T-helper 2 cell treated with Interferon-gamma antibody and Interleukin-4, amounts not matched to agents 100 ng/mL and 5 ng/mL, for 36 hours (primary cell): ENCODE measurements at places on chromosomes 6 and 20. TPM values are rescaled to one million over a fixed set of nuclear protein-coding genes. Genes with fewer than 3 reads are reported as not detected.

The ZNF311 gene
- 0.66 and 0.77 TPM in 2 replicates for total RNA-seq

The COX4I2 gene
- not detected in 2 replicates for total RNA-seq

The RAB32 gene
- 0.70 and 0.82 TPM in 2 replicates for total RNA-seq

The CRYBG1 gene
- 29.1 and 29.8 TPM in 2 replicates for total RNA-seq

The LCA5 gene
- total RNA-seq, result 0.07 and 0.09 TPM in 2 replicates

The SLC17A1 gene
- not detected in 2 replicates for total RNA-seq

The TRIM10 gene
- 0.05 TPM in 1 of 2 replicates, not detected in the other for total RNA-seq

The PRDM13 gene
- total RNA-seq, result not detected in 2 replicates

The UNC5CL gene
- 1.2 and 1.3 TPM in 2 replicates for total RNA-seq

The COL21A1 gene
- total RNA-seq, result not detected in 2 replicates

The ZFP57 gene
- 2.1 and 2.3 TPM in 2 replicates for total RNA-seq

The IPCEF1 gene
- total RNA-seq, result 9.5 and 10.2 TPM in 2 replicates

The ID1 gene
- 0.18 and 0.59 TPM in 2 replicates for total RNA-seq

The TGM3 gene
- not detected in 2 replicates for total RNA-seq

The DLK2 gene
- total RNA-seq, result 0.20 and 0.45 TPM in 2 replicates

The BACH2 gene
- 33.2 and 35.2 TPM in 2 replicates for total RNA-seq

The MLIP gene
- not detected in 2 replicates for total RNA-seq

The BPIFB2 gene
- total RNA-seq, result not detected in 2 replicates

The OPRM1 gene
- total RNA-seq, result not detected in 2 replicates

The PRRC2A gene
- 236 and 240 TPM in 2 replicates for total RNA-seq

The GJA1 gene
- 0.07 TPM in 1 of 2 replicates, not detected in the other for total RNA-seq

The CNKSR3 gene
- total RNA-seq, result not detected in 2 replicates

The C6orf141 gene
- total RNA-seq, result 0.39 and 0.55 TPM in 2 replicates

The ULBP1 gene
- 0.27 and 0.39 TPM in 2 replicates for total RNA-seq

The FOXA2 gene
- total RNA-seq, result not detected in 2 replicates

The MUCL3 gene
- not detected in 2 replicates for total RNA-seq

The OVOL2 gene
- not detected in 2 replicates for total RNA-seq

The TRDN gene
- total RNA-seq, result not detected in 2 replicates

The IRF4 gene
- 177 and 182 TPM in 2 replicates for total RNA-seq

The TINAG gene
- not detected in 2 replicates for total RNA-seq

The BPI gene
- total RNA-seq, result not detected in 2 replicates

The AKAP12 gene
- 5.0 and 5.8 TPM in 2 replicates for total RNA-seq

The COL11A2 gene
- 0.59 and 0.77 TPM in 2 replicates for total RNA-seq
